ENCODE measurements at places on chromosomes 16 and 17.

DNA sequence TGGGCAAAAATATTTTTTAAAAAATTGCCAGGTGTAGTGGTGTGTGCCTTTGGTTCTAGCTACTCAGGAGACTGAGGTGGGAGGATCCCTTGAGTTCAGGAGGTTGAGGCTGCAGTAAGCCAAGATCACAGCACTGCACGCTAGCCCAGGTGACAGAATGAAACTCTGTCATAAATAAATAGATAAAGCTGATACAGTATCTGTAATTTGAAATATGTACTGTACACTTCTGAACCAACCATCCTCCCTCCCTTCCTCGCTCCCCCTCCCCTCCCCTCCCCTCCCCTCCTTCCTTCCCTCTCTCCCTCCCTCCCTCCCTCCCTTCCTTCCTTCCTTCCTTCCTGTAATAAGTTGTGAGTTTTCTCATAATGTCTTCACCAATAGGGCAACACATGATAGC is 208.4 kb upstream of the RBFOX1 start:
- DNase-seq, result no peak

- DNase-seq, result no peak
These were observed 35.4 kb upstream of the CDH15 start for GRCh38 chr16:89135971-89136765.

GRCh38 chr16:1688807-1689560 is 10.9 kb downstream of the JPT2 start:
- no peak for DNase-seq

- DNase-seq, result no peak
These were observed 5.0 kb upstream of the ZNF750 start for GRCh38 chr17:82844796-82845162.

- no peak for DNase-seq
These were observed 59.9 kb downstream of the LITAF start for GRCh38 chr16:11526655-11527350.

DNA sequence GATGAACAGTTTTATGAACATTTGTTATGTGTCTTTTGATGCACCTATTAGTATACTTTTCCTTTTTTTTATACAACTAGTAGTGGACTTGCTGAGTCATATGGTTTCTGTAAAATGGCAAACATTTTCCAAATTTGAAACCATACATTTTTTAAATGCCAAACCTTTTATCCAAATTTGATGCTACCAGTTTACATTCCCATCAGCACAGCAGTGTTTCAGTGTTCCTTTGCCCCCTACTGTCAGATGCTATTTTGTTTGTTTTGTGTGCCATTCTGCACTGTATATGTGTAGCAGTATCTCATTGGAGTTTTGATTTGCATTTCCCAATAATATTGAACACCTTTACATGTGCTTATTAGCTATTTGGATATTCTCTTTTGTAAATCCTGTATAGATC is 219.4 kb downstream of the TANC2 start:
- no peak for DNase-seq

GRCh38 chr17:21359483-21359840 is 16.7 kb upstream of the KCNJ12 start:
- DNase-seq, result no peak

GRCh38 chr17:77297693-77298666 is 157.2 kb downstream of the SEC14L1 start:
- DNase-seq, result no peak

DNA sequence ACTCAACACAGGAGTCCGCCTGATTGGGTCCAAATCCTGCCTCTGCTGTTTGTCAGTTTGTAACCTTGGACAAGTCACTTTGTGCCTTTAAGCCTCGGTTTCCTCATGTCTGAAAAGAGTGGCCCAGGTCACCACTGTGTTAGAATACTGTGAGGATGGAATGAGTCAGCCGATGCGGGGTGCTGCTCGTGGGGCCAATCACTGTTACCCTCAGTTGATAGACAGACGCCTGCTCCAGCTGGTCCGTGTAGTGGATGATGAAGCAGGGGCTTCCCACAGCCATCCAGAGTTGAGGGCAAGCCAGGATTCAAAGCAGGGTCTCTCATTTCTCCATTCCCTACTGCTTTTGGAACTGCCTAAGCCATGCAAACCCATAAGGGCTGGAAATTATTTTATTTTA is 5.8 kb downstream of the FBXL19 start:
- DNase-seq, result peak; percentile 52

DNA sequence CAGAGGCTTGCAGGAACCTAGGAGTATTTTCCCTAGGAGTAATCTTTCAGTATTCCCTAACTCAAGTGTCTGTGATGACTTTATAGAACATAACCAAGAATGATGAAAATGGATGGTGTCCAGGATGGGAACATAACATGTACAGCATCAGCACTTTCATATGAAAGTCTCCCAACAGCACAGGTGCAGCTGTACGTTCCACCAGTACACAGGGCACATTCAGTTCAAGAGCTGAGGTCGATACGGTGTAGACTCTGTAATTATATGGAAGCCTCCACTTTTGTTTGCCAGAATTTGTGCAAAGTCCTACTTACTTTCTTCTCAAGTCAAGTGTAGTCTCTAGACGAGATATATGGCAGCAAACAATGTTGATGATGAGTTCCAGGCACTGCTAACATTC is 46.2 kb upstream of the CRYM start:
- no peak for DNase-seq

GRCh38 chr17:75856062-75856756 is 1.1 kb upstream of the WBP2 start:
- DNase-seq, result no peak

- no peak for DNase-seq
These were observed 59.5 kb upstream of the IRX3 start for GRCh38 chr16:54346041-54346440.

DNA sequence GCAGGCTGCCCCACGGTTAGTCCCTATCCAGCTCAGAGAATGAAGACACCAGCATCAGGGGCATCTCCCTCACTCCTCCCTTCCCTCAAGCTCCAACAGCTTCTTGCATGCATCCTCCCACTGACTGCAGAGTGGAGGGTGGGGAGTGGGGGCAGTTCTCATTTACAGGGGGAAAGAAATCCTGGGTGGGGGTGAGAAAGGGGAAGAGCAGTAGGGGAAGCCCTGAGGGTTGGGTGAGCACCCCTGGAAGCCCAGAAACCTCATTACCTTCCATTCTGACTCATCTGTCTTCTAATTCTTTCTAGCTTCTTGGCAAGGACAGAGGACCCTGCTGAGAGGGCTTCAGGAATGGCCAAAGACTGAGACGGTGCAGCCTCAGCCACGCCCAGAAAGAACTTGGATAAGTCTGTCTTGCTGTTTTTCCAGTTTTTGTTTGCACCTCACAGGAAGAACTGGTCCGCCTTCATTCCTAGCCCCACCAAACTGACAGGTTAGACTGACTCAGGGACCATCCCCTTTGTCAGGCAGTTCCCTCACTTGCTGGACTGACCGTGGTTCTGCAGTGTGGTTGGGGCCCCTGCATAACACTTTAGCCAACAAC is 52.5 kb upstream of the WSB1 start:
- DNase-seq, result peak; percentile 62

DNA sequence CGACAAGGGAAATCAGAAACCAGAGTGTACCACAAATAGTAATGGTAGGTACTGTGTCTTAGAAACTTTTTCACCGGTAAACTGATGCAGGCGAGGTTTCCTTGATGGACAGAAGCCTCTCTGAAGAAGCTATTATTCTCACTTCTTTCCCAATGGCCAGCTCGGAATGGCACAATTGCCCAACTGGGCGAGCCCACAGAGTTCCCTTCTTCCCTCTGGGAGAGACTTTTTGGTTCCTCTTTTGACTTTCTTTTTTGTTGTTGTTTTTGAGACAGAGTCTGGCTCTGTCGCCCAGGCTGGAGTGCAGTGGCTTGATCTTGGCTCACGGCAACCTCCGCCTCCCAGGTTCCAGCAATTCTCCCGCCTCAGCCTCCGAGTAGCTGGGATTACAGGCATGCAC is 16.9 kb downstream of the SLC43A2 start:
- no peak for DNase-seq

DNA sequence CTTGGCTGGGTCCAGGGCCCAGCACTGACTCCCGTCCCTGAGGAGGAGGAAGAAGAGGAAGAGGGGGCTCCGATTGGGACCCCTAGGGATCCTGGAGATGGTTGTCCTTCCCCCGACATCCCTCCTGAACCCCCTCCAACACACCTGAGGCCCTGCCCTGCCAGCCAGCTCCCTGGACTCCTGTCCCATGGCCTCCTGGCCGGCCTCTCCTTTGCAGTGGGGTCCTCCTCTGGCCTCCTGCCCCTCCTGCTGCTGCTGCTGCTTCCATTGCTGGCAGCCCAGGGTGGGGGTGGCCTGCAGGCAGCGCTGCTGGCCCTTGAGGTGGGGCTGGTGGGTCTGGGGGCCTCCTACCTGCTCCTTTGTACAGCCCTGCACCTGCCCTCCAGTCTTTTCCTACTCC is 8.5 kb downstream of the HIRIP3 start:
- DNase-seq, result no peak

GRCh38 chr16:62969711-62970318 is 933.6 kb upstream of the CDH8 start:
- no peak for DNase-seq

GRCh38 chr17:18324140-18325050 is 9.3 kb downstream of the SMCR8 start:
- no peak for DNase-seq

GRCh38 chr17:66557886-66558285 is 255.5 kb downstream of the PRKCA start:
- no peak for DNase-seq

- DNase-seq, result no peak
These were observed 371.5 kb downstream of the KIF2B start for GRCh38 chr17:54194268-54194667.

- no peak for DNase-seq
These were observed 4.2 kb downstream of the CARHSP1 start for GRCh38 chr16:8864480-8865110.

DNA sequence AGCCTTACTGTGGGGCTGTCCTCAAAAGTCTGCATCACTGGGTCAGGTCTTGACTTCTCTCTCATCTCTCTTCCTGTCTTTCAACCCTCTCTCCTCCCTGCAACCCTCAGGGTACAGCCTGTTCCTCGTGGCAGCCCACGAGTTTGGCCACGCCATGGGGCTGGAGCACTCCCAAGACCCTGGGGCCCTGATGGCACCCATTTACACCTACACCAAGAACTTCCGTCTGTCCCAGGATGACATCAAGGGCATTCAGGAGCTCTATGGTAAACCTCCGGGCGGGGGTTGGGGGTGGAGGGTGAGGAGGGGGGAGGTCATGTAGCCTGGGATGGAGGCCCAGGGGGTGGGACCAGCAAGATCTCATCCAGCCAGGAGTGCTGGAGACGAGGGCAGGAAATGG is 12.7 kb downstream of the MMP2 start:
- no peak for DNase-seq

DNA sequence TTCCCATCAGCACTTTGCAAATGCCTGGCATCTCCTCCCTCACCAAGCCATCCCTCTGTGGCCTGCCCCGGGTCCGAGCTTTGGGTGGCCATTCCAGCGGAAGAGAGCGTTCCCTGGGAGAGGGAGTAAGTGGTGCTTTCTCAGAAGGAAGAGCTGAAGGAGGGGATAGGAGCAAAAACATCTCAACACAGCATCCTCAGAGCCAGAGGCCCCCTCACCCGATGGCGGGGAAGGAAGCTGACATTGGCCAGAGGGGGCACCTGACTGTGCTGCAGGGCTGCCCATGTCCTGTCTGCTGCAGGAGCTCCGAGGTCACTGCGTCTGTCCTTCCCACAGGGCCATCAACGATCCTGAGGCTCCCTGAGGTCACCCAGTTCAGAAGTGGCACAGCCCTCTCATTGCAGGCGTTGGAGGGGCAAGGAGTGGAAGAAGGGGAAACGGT is 427 bp upstream of the TLCD3B start:
- no peak for DNase-seq

- no peak for DNase-seq
These were observed 56.0 kb upstream of the FA2H start for GRCh38 chr16:74830648-74831047.

DNA sequence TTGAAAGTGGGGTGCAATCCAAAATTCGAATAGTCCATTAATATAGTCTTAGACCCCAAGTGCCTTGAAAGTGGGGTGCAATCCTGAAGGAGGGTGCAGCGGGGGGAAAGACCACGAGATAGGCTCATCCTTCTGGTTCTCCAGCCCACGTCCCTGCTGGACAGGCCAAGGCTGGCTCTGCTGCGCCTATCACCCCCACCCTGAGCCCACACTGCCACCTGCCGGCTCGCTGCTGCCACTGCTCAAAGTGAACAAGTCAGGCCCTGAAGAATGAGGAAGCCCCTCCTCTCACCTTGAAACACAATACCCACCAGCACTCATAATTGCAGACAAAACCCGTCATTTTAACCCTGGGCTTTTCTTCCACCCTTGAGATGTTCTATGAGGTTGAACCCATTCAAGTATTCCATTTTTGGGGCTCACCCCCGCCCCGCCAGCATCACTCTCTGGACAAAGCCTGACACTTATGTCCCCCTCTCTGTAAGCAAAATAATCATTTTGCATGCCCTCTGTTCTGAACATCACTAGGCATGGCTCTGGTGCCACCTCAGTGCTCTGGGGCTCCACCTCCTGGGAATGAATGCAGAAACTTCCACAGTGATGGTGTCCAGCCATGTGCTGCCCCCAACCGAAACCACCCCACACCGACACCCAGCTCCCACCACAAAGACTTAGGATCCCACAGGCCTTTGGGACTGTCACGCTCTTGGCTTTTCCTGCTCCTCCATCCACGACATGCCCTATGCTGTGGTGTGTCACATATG is 56.8 kb downstream of the BEAN1 start:
- peak; percentile 87 for DNase-seq

DNA sequence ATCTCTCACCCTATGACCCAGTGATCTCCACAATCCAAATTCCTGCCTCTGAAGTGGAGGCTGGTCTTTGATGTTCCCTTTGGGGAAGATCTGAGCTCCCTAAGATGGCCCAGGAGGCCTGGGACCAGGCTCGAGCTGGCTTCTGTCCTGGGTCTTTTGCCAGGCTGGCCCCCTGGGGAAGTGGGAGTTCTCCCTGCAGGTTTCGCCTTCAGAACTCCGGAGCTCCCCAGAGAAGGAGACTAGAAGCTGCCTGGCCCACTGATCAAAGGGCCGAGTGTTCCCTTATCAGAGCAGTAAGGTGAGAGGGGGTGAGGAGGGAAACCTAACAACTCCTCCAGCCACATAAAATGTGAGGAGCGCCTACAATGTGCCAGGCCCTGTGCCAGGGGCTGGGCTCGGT is 147.1 kb downstream of the IRF8 start:
- DNase-seq, result no peak

All from GM13976 (cell line).